ELR (cell line): ENCODE measurements at places on chromosomes 1 and 21.

- no peak for DNase-seq
These were observed 11.4 kb upstream of the LRRC3 start for GRCh38 chr21:44443891-44444285.

DNA sequence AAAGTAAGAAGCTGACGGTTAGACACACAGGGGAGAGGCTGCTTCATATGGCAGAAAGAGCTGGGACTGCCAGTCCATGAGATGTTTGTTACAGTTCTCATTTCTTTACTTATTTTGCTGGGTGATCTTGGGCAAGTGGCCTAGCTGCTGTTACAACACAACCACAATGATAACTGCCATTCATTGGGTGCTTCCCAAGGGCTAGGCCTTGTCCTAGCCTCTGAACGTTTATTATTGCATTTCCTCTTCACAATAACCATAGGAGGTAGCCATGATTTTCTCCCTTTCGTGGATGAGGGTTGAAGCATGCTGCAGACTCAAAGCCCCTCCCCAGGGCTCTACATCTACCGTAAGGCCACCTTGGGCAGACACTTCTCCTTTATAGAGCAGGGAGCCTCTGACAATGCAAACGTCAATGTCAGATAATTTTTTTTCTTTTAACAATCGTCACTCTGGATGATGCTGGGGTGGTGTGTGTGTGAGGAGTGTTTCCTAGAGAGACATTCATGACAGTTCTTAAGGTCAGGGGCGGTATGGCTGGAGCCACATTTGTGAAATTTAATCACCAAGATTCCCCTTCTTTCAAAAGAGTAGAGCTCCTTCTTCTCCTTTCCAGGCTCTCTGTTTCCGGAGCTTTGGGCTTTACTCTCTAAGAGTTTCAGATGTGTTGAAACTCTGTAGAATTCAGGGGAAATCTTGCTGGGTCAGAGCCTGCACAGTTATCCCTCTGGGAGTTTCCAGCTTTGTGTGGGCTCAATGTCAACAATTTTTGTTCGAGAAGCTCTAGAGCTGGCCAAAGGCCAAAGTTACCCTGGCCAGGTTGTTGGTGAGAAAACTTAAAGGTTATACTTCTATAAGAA, 138.5 kb upstream of the SGIP1 start:
- DNase-seq = no peak

GRCh38 chr1:39917825-39918224, 16.1 kb upstream of the MYCL start:
- peak; percentile 28 for DNase-seq

DNA sequence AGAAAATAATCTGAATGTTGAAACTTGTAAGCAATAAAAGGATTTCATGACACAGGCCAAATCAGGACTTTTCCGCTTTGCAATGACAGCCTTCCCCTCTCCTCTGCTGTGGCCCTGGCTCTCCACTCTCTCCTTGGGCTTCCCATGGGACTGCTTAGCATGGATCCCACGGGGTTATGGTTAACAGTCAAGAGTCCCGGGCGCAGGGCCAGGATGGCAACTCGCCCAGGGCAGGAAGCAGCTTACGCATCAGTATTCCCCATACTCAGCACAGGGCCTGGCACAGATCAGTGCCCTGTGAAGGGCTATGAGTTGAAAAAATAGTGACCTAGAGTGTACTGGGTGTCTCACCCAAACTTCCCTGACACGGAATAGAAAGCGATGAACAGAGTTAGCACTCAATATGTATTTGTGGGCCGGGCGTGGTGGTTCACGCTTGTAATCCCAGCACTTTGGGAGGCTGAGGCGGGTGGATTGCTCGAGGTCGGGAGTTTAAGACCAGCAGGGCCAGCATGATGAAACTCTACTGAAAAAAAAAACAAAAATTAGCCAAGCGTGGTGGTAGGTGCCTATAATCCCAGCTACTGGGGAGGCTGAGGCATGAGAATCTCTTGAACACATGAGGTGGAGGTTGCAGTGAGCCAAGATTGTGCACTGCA, 29.1 kb upstream of the GRHL3 start:
- DNase-seq = peak; percentile 77

GRCh38 chr1:29924017-29924431, 687.7 kb downstream of the PTPRU start:
- no peak for DNase-seq

- DNase-seq = no peak
These were observed 66.3 kb downstream of the MAP3K7CL start for GRCh38 chr21:29196670-29197191.

DNA sequence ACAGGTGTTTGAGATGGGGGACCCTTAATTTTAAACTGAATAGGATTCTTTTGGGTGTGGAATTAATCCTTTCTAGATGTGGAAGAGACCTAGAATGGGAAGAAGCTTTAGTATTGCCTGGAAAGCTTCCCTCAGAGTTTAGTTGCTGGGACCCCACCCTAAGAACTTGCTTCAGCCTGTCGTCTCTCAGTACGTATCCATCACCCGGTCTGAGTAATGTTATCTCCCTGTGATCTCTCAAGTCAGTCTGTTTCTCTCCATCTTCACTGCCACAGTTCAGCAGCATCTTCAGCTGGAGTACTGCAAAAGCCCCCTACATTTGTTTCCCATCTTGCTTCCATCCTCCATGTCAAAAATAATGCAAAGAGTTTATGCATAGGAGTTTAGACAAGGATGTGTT, 28.9 kb downstream of the CNST start:
- DNase-seq = no peak

GRCh38 chr1:37240897-37241296, 206.6 kb upstream of the GRIK3 start:
- no peak for DNase-seq

- DNase-seq = peak; percentile 85
These were observed 4.2 kb downstream of the GLIS1 start for GRCh38 chr1:53734650-53735211.

GRCh38 chr1:160777486-160778089, 18.4 kb upstream of the LY9 start:
- peak; percentile 36 for DNase-seq

DNA sequence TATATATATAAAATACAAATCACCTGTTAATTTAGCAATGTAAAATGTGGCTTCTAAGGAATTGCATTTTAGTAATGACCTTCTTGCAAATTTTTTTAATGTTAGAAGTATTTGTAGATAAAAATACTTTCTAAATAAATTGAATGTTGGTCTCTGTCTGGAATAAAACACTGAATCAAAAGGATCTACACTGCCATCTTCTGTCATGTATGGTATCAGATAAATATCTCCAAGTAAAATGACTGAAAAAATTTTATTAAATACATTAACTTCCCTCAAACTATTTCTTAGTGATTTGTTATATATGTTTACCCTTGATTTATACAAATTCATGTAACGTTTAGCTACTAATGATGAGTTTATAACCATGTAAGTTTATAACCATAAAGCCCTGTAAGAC, 2029.3 kb downstream of the MRPL39 start:
- no peak for DNase-seq

DNA sequence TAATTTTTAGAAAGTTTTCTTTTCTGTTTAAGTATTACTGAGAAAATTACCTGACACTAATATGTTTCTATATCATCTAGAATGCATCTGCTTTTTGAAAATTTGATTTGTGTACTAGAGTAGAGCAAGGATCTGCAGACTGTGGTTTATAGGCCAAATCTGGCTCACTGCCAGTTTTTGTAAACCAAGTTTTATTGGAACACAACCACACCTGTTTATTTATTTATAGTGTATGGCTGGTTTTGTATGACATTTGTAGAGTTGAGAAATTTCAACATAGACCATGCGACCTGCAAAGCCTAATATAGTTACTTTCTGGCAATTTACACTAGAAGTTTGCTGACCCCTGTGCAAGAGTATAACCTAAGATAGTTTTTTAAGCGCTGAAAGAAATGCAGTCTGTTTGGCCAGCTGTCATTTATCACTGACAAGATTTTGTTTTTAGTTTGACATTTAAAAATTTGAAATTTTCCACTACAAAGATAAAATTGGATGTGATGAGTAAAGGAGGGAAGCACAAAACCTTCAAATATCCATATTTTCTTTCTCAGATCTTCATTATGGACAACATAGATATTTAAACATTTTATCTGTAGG, 36.1 kb upstream of the CACYBP start:
- DNase-seq = no peak

DNA sequence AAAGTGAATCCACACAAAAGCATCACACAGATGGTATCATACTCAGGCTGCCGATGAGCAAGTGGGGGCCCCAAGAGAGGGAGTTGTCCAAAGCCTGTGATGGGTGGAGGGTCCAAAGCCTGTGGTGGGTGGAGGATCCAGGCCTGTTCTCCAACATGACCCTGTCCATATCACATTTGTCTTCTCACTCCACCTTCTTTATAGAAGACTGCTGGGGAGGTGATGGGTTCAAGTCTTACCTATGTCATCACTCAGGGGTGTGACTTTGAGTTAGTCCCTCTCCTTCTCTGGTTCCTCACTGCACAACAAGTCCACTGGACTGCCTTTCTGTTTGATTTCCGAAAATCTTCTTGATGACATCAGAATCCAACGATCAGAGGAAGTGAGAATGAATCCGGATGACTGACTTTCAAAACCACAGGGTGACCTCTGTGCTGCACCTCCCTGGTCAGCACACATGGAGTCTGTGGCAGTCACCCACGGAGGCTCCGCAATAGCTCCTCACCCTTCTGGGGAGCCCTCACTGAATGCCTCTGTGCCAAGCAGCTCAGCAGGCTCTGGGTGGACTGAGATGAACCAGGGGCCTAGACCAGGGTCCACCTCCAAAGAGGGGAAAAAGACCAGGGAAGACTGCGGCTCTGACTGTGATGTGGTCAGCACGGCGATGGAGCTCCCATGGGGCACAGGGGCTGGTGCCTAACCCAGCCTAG, 166.8 kb downstream of the HIVEP3 start:
- peak; percentile 94 for DNase-seq
